ENCODE measurements at places on chromosomes 13 and 19.
A peak's percentile ranks its signal among the peaks of the same experiment; 100 is the strongest.

GRCh38 chr13:71803066-71803465, 63.9 kb downstream of the DACH1 start:
- no peak for DNase-seq

- no peak for DNase-seq
Measured at GRCh38 chr13:45331123-45331619, 9.8 kb downstream of the TPT1 start.

DNA sequence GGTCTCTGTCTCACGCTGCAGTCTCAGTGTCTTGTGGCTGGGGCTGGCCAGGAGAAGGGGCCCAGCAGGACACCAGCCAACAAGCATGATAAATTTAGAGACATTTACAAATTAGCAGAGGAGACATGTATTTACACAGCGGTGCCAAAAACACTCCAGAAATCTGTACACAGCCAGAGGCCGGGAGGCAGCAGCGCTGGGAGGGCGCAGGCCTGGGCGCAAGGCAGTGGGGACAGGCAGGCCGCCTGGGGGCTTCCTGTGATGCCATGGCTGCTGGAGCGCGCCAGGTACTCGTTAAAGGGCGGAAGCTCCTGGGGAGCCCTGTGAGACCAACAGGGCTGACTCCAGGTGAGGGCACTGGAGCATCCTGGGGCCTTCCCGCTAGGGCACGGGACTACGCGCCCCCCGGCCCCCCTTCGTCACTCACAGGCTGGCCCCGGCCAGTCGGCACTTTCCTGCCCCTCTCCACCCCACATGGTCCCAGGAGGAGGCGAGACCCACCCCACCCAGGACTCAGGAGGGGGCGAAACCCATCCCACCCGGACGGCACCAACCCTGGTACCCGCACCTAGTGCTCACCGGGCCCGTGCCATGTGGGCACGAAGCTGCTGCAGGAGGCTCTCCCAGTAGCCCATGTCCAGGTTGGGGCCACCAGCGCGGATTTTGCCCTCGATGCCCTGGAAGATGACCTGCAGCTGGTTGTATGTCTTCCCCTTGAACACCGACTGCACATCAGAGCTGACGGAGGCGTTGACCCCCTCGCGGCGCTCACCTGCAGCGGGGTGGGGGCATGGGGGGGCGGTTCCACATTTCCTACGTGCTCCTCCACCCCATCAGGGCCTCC, 7.4 kb upstream of the TBXA2R start:
- peak; percentile 21 for DNase-seq

DNA sequence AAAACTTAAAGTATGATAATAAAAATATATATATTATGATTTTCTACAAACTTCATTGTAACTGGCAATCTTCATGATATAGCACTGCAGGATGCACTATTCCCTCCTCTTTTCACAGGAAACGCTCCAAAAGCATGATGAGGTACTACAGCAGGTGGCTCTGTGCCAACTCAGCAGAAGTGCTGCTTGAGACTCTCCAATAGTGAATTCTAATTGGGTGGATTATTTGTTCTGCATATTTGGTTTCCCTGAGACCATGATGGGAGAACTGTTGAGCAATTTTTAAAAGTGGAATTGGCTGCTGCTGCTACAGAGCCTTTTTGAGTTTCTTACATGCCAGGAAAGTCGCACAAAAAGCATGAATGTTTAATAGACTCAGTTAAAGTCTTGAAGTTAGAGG, 1782.4 kb upstream of the PCDH20 start:
- DNase-seq = no peak

- no peak for DNase-seq
Measured at GRCh38 chr13:94433055-94433961, 46.2 kb downstream of the DCT start.

- no peak for DNase-seq
Measured at GRCh38 chr19:4369888-4370260, 26.5 kb downstream of the MPND start.

- DNase-seq = no peak
Measured at GRCh38 chr13:101415358-101416174, 742 bp downstream of the NALCN start.

DNA sequence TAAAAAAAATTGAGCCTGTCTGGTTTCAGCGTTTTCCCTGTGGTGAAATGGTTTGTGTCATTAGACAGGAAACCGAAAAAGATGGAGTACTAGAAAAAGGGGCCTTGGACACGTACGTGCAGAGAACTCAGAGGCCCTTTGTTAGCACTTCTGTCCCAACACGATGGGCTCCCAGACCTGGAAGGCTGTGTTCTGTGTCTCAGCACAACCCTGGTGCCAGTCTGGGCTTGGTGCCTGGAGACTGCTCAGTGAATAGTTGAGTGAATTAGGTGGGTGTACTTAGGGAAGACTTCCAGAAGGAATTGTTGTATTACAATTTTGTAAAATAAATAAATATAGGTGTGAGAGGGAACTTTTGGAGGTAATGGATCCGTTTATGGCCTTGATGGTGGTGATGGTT, 8.7 kb downstream of the ZNF71 start:
- no peak for DNase-seq

GRCh38 chr13:113112893-113113845, 7.6 kb downstream of the F7 start:
- no peak for DNase-seq

- no peak for DNase-seq
Measured at GRCh38 chr19:19610376-19611202, 7.9 kb downstream of the PBX4 start.

DNA sequence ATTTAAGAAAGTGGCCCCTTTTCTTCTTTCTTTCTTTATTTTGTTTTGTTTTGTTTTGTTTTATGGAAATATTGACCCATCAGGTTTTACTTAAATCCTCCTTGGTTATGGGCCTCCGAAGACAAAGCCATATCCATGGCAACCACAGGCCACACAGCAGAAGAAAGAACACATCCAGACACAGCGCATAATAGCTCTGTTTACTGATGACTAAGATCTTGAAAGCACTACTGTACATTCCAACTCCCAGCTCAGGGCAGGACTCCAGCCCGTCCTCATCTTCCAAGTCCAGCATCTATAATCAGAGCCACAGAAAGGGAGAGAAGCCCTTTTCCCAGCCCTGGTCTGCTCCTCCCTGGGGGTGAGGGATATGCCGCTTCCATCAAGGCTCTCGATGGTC, 84.3 kb downstream of the NUFIP1 start:
- DNase-seq = no peak

GRCh38 chr13:105448811-105449210, 1086.7 kb downstream of the EFNB2 start:
- DNase-seq = no peak

GRCh38 chr19:49551531-49551930, 23.7 kb downstream of the RCN3 start:
- DNase-seq = no peak

DNA sequence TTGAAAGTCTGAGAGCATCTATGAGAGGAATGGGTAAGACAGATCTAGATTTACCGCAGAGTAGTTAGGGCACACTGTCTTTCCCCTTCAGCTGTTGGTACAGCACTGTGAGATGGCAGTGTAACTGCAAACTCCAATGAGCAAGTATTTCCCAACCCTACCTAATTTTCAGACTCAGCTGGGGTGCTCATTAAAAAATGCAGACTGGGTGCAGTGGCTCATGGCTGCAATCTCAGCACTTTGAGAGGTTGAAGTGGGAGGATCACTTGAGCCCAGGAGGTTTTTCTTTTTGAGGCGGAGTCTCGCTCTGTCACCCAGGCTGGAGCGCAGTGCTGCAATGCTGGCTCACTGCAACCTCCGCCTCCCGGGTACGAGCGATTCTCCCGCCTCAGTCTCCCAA, 12.6 kb downstream of the QPCTL start:
- DNase-seq = no peak

DNA sequence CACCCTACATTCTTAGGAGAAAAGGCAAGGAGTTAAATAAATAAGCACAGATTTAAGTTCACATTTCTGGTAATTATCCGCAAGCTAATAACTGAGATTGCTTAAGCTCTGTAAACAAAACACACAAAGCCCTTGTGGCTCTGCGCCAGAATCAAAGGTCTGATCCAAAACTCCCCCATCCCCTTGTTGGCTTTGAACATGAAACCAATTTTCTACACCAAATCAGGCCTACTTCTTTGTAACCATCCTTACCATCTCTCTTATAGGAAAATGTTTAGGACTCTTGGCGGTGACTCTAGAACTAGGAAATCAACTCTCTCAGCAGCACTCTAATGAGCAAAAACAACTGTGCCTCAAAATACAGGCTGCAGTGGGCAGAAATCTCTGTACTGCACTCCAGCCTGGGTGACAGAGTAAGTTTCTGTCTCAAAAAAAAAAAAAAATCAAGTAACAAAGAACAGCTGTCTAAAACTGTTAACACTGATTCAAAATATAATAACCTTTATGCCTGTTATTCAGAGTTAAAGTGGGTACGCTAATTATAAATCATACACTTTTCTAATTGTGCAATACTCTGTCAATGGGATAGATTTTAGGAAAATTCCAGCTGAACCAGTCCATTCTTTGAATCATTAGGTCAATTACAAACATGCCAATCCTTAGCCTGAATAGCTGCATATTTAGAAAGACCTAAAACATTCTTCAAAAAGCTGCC, 25.8 kb downstream of the ABCC4 start:
- DNase-seq = no peak

DNA sequence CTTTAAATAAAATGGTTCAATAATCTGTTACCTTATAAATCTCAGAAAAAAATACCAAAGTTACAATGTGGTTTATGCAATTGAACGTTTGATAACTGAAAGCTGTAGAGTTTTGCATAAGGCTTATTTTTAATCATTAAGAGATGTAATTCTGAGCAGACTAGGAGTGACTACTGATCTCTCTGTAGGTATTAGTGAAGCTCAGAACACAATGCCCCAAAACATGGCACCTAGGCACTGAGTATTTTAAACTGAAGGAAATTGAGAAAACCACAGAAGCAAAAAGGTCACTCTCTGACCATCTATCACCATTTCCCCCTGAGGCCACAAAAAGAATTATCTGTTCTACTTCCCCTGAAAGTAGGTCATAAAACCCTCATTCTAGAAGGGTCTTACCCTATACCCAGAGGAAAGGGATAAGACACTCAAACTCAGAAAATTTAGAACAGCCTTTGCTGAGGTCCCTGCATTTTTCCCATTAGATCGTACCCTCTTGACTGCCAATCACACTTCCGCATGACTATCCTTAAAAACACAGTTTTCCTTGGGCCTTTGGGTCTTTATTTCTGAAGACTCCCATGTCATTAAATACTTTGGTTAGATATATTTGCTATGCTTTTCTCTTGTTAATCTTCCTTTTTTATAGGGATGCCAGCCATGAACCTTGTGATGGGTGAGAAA, 158.1 kb downstream of the PCDH9 start:
- DNase-seq = no peak

- DNase-seq = peak; percentile 62
Measured at GRCh38 chr13:99916366-99917103, 55.0 kb downstream of the ZIC5 start.

DNA sequence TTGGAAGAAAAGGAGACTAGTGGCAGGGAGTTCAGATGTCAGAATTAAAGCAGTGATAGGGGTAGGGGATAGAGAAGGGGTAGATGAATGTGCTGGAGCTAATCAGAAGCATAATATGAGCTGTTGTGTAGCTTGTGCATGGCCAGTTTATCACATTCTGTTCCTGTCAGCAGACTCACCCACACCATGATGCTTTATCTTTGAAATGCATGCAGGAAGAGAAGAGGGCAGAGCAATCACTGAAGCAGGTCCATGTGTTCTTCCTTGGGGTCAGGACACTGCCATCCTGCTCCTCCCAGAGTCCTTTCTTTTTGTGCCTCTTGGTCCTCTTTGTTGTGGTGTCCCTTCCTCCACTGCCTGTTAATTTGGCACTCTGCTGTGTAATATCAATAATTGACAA, 5.8 kb downstream of the CHAMP1 start:
- DNase-seq = no peak

DNA sequence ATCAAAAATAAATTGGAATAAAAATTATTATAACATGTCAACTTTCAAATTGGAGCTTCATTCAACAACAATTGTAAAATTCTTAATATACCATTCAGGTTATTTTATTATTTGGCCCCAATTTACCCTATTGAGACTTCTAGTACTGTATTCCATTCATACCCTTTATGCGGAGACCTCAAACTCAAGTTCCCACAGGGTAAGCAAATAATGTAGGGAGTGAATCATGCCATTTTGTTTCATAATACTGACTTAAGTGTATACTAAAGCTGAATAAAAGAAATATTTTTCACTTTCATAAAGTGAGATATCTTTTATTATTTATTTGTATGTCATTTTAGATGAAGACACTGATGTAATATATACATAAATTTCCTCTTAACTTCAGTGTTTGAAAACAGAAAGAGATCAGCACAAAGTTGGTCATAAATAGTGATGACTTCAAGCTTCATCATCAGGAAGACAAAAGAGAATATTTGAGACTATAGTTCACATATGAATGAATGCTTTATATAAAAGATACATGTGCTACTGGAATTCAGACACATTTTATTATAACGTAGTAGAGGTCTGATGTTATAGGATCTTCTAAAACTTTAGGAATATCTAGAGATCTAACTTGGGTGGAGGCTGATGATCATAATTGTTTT, 894.4 kb upstream of the PCDH9 start:
- DNase-seq = no peak

- DNase-seq = no peak
Measured at GRCh38 chr13:96181911-96182310, 92.0 kb downstream of the HS6ST3 start.

DNA sequence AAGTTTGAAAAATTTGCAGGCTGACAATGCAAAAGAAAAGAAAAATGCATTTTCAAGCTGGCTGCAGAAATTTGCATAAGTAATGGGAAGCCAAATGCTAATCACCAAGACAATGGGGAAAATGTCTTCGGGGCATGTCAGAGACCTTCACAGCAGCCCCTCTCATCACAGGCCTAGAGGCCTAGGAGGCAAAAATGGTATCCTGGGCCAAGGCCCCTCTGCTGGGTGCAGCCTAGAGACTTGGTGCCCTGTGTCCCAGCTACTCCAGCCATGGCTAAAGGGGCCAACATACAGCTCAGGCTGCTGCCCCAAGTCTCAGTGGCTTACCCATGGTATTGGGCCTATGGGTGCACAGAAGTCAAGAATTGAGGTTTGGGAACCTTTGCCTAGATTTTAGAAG, 155.2 kb downstream of the B3GLCT start:
- DNase-seq = no peak

- DNase-seq = no peak
Measured at GRCh38 chr19:12364391-12365235, 870 bp downstream of the ZNF442 start.

- no peak for DNase-seq
Measured at GRCh38 chr13:98540476-98540875, 36.4 kb downstream of the STK24 start.

GRCh38 chr19:41174297-41174928, 18.6 kb upstream of the CYP2S1 start:
- DNase-seq = no peak

Measured in NCI-H2081 treated with DMSO at 0.1 percent for 48 hours (cell line).